ENCODE measurements at places on chromosomes 12 and 14. TPM values are rescaled to one million over a fixed set of nuclear protein-coding genes. Genes with fewer than 3 reads are reported as not detected.
A peak's percentile ranks its signal among the peaks of the same experiment; 100 is the strongest.

- DNase-seq = peak; percentile 94
- H3K4me1 ChIP-seq = peaks cover 5% of the 10 kb centered on the region
- H3K36me3 ChIP-seq = no peaks in the 10 kb centered on the region
- H3K27me3 ChIP-seq = no peaks in the 10 kb centered on the region
- H3K4me3 ChIP-seq = no peak overlapping the region
Observed at GRCh38 chr14:51873221-51873893, 12.9 kb downstream of the GNG2 start.

DNA sequence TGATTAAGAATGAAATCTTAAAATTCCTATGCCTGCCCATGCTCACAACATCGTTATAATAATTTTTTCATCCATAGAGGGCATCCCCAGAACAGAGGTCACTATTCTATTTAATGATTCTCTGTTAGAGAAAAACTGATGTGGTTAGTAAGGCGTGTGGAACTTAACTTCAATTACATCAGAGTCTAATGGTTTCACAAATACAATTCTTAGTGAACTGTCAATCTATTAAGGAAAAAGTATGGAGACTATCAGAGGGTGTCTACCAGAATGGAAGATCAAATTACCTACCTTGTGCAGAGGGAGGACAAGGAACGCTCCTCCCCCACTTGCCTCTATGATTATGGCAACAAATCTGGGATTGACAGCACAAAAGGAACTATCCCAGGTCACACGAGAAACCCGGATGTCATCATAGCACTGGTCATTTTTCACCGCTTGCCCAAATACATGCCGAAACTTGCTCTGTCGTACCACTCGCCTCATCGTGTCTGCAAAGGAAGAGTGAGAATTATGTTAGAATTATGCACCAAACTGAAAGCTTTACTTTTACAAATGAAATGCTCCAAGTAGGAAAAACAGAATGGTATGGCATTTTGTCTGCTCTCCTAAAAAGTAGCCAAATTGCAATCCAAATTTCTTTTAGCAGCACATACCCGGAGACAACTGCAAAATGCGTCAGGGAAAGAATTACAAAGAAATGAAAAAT is 30.3 kb downstream of the CORO1C start:
- H3K27me3 ChIP-seq = no peaks in the 10 kb centered on the region
- peaks cover 9% of the 10 kb centered on the region for H3K36me3 ChIP-seq
- DNase-seq = peak; percentile 58
- peak overlapping the region; percentile 85 for H3K27ac ChIP-seq

DNA sequence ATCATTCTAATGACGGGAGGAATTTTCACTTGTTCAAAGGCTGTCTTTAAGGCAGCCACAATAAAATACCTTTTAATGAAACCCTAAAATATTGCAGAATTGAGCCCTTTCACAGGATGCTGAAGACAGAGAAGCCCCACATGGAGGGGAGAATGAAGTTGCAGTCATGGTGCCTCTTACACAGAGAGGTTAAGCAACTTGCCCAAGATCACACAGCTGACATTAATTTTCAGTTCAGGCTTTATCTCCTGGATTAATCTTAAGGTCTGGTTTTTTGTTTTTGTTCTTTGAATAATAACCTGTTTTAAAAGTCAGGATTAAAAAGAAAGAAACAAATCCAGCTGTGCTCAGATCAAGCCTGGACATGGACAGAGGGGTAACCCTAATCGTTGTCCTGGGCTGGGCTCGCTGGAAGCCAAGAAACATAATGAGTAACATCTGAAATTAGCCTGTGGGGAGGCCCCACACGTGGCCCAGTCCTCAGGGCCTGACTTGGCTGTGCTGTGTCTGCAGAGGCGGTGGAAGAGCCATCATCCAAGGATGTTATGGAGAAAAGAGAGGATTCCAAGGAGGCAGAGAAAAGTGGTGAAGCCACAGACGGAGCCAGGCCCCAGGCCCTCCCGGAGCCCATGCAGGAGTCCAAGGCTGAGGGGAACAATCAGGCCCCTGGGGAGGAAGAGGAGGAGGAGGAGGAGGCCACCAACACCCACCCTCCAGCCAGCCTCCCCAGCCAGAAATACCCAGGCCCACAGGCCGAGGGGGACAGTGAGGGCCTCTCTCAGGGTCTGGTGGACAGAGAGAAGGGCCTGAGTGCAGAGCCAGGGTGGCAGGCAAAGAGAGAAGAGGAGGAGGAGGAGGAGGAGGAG is 8.0 kb downstream of the CHGA start:
- H3K27ac ChIP-seq = no peak overlapping the region
- no peaks in the 10 kb centered on the region for H3K4me1 ChIP-seq
- DNase-seq = no peak
- H3K36me3 ChIP-seq = no peaks in the 10 kb centered on the region

HVCN1 gene
- 7.4 TPM for total RNA-seq
